ENCODE measurements at places on chromosomes 1 and 21.

DNA sequence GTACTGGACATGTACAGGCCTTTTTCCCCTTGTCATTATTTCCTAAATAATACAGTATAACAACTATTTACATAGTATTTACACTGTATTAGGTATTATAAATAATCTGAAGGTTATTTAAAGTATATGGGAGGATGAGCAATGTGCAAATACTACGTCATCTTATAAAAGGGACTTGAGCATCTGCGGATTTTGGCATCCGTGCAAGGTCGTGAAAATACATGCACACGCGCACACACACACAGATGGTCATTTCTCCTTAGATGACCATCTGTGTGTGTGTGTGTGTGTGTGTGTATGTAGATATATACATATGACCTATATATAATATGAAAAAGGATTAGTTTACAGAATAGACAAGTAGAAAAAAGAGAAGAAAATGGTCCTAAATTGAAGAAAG lies 15.4 kb downstream of the ALG14 start:
- DNase-seq: no peak

DNA sequence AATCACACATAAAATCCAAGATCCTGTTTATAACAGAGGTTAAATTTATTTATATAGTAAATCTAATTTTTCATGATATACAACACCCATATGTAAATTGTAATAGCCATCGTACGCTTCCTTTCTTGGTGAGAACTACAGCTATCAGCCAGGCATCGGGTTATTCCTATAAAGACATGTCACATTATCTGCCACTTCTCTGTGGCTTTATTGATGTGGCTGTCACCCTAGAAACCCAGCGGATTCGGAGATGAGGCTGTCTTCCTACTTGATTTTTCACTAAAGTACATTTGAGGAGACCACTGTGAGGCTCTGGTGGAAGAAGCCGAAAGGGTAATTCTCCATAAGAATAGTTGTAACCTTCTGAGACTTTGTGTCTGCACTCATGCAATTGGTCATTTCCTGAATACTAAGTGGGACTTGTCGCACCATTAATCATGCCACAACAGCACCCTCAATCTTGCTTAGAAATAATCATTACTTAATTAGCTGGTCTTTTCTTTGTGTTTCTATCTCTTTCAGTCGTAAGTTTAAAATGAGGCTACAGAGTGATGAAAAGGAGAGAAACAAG lies 106.0 kb downstream of the NTNG1 start:
- no peak for DNase-seq

- DNase-seq: no peak
Observed at GRCh38 chr1:37255868-37256267, 218.5 kb upstream of the ZC3H12A start.

GRCh38 chr1:10835822-10836421 lies 39.5 kb upstream of the CASZ1 start:
- DNase-seq: no peak

DNA sequence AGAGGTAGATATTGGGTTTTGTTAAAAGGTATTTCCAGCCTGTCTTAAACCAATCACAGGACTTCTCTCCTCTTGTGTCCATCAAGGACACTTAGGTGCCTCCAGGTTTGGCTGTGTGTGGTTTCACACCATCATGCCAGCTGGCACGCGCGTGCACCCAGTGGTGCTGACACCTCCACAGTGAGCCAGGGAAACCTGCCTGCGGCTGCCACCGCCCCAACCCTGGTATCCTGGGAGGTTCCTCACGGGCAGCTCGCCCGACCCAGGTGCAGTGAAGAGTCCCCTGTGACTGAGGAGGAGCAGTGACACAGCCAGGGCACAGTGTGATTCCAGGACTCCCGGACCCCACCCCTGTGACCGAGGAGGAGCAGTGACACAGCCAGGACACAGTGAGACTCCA lies 13.2 kb upstream of the COL6A2 start:
- DNase-seq: no peak

GRCh38 chr1:112508278-112509004 lies at the start of gene WNT2B:
Gene WNT2B (plus strand): TSS chr1:112508965. CDS start chr1:112509263, 298 bp downstream.
- DNase-seq: peak; percentile 24

DNA sequence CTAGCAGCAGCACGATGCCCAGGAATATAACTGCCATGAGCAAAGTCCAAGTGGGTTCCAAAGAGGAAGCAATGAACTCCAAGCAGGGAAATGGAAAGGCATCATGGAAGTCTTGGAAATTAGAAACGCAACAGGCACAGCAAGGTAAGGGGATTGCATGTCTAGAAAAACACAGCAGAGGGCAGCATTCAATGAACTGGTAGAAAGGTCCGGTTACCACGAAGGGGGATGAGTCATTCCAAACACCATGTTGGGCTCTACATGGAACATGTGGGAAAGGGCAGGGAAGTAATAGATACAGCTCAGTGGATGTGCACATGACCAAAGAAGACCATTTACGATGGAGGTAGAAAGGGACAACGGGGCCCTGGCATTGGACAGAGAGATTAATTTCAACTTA lies 36.4 kb downstream of the RXRG start:
- no peak for DNase-seq

DNA sequence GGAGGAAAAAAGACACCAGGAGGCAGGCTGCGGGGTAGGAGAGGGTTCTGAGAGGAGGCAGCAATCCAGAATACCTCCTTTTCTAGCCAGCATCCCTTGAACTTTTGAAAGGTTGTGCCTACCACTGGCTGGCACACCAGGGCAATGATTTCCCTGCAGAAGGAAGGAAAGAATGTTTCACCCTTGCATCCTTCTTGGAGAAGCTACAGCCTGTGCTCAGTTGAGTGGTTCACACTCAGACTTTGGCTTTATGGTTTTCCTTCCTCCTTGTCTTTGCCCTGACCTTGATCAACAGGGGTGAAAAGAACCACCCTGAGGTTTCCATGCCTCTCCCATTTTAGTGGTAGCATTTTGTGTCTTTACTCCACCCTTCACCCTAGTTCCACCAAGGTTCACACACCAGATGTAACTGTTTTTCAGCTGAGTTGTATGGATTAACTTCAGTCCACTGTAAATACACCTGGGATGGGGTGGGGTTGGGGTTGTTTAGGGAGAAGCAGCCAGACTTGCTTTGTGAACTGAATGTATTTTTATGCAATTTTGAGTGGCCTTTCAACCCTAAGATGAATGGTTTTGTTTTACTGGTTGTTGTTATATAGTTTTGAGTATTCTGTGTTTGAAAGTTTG lies 122.3 kb downstream of the SYT2 start:
- DNase-seq: no peak

- DNase-seq: no peak
Observed at GRCh38 chr1:3425486-3426215, 28.8 kb upstream of the ARHGEF16 start.

- no peak for DNase-seq
Observed at GRCh38 chr1:92708368-92708950, 76.4 kb downstream of the EVI5 start.

GRCh38 chr1:54012863-54013262 lies 5.1 kb downstream of the LDLRAD1 start:
- no peak for DNase-seq

- DNase-seq: peak; percentile 97
Observed at GRCh38 chr1:185566995-185567394, 167.2 kb upstream of the HMCN1 start.

DNA sequence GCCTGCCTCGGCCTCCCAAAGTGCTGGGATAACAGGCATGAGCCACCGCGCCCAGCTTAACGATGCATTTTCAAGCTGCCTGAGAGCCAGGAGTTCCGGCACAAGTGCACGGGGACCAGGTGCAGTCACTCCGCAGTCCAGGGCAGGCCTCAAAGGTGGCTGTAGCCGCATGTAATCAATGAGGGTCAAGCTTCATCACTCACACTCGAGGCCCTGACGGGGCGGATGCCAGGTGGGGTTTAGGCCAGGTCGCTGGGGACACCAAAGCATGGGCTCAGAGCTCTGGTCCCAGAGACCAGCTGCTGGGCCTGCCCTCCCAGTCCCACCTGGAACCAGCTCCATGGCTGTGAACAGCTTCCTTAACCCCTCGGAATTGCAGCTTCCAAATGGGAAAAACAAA lies 26.1 kb upstream of the GPR153 start:
- no peak for DNase-seq

DNA sequence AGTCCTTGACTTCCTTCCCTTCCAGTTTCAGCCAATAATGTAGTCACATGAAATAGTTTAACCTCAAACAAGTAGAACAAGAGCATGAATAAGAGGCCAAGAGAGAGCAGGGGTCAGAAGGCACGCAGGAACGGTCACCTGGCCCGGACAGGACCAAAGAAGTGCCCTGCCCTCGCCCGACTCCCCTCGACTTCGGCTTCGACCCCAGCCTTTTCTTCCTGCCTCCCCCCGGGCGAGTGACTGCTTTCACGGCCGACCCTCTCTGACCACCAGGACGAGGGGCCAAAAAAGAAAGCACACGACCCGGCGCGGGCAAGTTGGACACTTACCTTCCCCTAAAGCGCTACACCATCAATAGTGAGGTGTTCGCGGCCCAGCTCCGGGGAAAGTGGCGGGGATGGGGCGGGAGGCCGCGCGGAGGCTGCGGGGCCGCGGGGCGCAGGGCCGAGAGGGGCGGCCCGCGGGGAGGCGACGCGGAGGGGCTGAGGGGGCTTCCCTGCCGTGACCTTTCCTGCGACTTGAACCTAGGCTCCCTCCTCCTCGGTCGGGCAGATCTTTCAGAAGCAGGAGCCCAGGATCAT lies 519 bp downstream of the RERE start:
- DNase-seq: no peak

DNA sequence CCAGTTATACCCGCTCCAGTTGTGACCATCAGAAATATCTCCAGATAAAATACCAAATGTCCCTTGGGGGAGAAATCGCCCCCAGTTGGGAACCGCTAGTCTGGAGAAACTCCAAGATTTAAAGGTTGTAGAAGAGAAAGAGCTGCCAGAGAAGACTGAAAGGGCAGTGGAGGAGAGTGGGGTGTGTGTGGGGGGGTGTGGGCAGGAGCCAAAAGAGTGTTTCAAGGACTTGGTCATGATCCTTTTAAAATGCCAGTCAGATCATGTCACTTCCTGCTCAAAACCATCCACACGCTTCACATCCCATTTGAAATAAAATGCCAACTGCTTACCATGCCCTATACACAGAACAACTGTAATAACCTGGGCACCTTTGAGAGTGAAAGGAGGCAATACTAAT lies 3.4 kb upstream of the HEYL start:
- DNase-seq: no peak

Measured in CD4-positive, alpha-beta T cell treated with Interleukin-4 for 4 hours (primary cell).